ENCODE measurements at places on chromosomes 16 and 17. TPM values are rescaled to one million over a fixed set of nuclear protein-coding genes. Genes with fewer than 3 reads are reported as not detected.

DNA sequence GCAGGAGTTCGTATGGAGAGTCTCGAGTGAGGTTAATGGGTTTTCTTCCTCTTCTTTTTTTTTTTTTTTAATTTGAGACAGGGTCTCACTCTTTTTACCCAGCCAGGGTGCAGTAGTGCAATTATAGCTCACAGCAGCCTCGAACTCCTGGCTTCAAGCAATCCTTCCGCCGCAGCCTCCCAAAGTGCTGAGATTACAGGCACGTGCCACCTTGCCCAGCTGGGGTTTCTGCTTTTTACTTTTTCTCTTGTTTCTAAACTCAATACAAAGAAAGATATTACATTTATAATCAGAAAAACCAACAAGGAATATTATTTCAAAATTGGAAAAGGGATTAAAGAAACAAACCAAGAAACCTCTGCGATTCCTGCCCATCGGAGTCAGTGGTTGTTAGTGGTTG is 175.9 kb downstream of the SEC14L1 start:
- DNase-seq = no peak

- DNase-seq = no peak
Measured at GRCh38 chr17:9244066-9245052, 223.0 kb downstream of the NTN1 start.

DNA sequence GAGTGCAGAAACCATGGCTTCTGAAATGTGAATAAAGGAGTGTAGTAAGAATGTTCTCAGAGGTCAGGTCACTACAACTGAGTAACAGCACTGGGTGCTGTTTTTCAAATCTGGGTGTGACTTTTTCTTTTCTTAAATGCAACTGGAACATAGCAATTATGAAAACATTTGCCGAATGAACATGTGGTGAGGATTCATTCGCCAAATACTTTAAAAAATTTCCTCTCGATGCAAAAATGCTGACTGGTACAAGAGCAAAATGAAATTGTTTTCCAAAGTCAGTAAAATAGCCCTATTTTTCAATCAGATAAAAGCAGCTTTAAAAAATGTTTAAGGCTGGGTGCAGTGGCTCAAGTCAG is 18.6 kb downstream of the ZDHHC7 start:
- DNase-seq = no peak

DNA sequence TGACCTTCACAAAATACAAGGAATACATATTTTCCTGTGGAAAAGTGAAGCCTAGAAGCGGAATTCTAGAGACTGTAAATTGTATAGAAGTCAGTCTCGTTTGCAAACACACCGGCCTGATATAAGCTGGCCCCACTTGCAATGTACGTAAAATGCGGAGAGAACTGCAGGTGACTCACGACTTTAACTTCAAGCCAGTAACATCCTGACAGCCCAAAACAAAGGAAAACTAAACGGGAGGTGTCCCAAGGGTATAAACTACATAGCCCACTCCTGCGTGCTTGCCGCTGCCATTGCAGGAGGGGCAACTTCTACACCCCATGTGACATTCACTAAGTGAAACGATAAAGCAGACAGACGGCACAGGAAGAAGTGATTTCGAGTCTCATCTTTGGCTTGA is 101.6 kb downstream of the CYTH1 start:
- DNase-seq = no peak

DNA sequence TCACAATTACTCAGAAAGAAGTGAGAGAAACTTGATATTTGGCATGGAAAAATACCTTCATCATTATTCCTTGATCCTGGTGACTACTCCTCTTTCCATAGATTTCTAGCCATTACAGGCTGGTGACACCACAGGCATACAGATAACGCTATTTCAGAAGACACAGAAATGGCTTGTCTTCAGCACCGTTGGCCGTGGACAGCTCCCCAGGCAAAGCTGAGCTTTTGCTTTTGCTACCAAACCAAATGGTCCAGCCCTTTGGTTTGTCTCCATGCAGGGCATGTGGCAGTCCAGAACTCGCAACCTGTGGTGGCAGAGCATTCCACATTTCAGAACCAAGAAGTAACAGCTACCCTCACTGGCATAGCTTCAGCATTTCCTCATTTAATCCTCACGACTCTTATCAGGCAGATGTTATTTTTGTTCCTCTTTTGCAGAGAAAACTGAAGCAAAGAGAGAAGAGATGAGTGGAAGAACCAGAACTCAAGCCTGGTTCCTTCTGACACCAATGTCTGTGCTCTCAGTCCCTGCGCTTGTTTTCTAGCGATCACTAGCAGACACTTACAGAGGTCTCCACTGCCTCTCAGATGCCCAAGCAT is 55.5 kb downstream of the HS3ST4 start:
- DNase-seq = no peak

DNA sequence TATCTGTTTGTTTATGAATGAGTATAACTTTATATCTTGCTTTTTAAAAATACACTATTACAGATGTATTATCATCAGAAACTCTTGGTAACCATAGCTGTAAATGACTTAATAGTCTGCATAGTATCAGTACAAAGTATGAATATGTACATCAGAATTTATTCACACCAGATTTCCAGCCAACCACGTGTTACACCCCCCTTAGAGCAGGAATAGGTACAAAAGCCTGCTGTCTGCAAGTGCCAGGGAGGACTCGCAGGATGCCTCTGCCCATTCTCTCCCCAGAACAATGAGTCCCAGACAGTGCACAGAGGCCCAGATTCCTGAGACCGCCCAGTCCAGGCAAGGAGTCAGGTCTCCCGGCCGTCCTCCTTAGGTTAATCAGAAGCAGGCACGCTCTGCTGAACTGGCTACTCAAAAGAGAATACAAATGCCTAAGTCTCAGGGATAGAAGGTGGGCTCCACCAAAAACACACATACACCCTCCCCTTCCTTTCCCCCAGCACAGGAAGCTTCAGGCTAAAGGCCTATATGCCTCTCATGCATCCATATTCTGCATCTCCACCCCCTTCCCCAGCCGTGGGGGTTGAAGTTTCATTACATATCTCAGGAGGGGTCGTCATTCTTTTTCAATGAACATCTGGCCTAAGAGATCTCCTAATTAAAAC is 159.1 kb upstream of the CDH11 start:
- DNase-seq = no peak

- no peak for DNase-seq
Measured at GRCh38 chr16:8663192-8664089, 11.0 kb upstream of the ABAT start.

DNA sequence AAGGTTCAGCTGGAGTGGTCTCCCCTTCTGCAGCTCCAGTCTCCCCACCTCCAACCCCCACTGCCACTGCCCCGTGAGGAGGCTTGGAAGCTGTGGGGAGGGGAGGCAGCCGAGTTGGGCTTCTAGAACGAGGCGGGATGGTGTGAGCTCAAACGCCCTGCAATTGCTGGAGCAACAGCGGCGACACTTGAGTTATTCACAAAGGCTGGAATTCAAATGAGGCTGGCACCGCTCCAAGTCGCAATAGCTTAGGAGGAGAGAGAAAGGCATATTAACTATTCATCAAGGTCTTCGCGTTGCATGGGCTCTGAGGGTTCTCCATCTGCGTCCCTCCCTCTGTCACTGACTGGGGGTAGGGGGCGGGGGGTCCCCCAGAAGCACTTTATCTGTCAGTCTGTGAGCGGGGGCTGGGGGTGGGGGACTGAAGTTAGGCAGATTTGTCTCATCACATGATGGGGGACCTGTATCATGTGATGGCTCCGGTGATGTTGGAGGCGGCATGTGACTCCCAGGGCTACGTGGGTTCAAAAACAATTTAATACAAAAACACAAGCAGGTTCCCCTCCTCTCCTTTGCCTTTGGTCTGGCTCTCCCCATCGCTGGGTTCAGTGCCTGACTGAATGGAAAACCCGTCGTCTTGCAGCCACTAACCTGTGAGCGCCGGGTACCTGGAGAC is 70.5 kb downstream of the RBBP6 start:
- peak; percentile 10 for DNase-seq

- no peak for DNase-seq
Measured at GRCh38 chr17:17886226-17886625, 49.4 kb upstream of the SREBF1 start.

GRCh38 chr16:27597361-27597760 is 47.4 kb downstream of the KATNIP start:
- DNase-seq = peak; percentile 10

- DNase-seq = no peak
Measured at GRCh38 chr16:12871784-12872183, 29.6 kb upstream of the SHISA9 start.

DNA sequence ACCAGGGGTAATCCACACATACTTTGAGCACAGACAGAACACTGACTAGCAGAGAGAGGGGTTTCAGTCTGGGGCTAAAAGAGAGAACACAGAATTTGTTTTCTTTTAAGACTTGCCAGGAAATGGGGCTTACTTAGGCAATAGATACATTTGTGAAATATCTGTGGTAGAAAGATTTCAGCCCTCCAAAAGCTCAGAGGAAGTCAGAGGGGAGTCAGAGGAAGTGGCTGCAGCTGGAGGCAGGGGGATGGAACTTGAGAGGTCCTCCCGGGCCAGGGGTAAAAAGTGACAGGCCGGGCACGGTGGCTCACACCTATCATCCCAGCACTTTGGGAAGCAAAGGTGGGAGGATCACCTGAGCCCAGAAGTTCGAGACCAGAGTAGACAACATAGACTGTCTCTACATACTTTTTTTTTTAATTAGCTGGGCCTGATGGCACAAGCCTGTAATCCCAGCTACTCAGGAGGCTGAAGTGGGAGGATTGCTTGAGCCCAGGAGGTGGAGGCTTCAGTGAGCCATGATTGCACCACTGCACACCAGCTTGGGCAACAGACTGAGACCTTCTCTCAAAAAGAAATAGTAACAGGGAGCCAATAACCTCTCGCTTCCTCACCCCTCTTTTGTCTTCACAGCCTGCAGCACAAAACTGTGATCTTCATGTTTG is 49.9 kb downstream of the NLRC5 start:
- DNase-seq = no peak

DNA sequence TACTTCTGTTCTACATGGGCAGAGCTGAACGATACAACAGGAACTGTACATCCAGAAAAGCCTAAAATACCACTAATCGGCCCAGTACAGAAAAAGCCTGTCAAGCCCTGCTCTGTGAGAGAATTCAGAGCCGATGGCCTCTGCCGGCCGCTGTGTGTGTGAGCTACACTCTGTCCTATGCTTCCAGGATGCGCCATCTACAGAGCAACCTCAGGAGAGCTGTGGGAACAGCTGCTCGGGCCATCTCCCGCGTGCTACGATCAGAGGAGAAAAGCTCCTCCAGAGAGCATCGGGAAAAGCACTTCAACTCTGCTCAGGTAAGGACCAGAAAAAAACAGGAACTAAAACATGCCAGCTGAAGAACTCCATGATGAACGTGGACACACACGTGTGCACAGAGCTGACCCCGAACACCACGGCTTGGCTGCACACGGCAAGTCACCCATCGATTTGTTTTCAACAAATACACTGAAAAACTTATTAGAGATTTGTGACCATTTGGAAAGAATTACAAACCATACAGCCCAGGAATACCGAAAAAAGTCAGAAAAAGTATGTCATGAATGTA is 115.9 kb downstream of the ANKRD11 start:
- DNase-seq = no peak

DNA sequence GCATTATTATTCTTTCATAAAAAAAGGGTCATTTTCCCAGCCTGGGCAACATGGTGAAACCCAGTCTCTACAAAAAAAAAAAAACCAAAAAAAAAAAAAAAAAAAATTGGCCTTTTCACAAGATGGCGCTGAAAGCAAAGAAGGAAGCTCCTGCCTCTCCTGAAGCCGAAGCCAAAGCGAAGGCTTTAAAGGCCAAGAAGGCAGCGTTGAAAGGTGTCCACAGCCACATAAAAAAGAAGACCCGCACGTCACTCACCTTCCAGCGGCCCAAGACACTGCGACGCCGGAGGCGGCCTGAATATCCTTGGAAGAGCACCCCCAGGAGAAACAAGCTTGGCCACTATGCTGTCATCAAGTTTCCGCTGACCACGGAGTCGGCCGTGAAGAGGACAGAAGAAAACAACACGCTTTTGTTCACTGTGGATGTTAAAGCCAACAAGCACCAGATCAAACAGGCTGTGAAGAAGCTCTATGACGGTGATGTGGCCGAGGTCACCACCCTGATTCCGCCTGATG is 4.9 kb upstream of the PGAP6 start:
- no peak for DNase-seq

- DNase-seq = no peak
Measured at GRCh38 chr16:10892782-10893318, 15.8 kb downstream of the CIITA start.

GRCh38 chr16:10741844-10742243 is 1.8 kb upstream of the NUBP1 start:
- no peak for DNase-seq

DNA sequence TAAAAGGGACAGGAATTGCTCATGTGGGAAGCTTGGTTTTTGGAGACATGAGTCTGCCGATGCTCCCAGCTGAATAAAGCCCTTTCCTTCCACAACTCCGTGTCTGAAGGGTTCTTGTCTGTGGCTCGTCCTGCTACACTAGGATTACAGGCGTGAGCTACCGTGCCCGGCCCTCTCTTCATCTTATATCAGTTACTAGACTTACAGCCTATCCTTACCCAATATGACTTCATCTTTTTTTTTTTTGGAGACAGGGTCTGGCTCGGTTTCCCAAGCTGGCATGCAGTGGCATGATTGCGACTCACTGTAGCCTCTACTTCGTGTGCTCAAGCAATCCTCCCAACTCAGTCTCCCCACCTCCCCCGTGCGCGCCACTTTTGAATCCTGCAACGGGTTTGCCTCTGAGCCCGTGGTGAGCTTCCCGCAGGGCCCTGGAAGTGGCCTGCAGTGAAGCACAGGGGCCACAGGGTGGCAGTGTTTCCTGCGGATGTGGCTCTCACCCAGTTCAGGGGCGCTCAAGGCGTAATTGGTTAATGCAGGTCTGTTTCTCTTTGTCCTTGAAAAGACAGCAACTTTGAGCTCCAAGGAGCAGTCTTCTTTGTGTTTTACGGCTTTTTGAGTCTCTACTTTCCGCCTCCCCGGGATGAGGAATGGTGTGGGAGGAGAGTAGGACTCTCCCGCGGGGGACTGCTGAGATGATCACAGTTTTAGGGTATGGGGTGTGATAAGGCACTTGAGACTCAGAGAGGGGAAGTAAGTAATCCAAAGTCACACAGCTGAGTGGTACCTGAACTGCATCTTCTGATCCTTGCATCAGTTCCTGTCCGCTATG is 22.7 kb upstream of the GPRC5B start:
- DNase-seq = peak; percentile 57

The HOXB5 gene
- 0.36 TPM for total RNA-seq

DNA sequence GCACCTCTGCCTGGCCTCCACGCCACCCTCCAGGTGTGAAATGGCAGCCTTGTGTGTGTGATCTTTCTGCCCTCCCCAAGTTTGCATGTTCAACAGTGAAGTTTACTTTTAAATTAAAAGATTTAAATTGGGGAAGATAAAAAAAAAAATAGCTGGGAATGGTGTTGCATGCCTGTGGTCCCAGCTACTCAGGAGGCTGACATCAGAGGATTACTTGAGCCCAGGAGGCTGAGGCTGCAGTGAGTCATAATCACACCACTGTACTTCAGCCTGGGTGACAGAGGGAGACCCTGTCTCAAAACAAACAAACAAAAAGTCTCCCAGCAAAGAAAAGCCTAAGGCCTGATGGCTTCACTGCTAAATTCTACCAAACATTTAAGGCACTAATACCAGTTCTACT is 35.4 kb upstream of the RNF43 start:
- no peak for DNase-seq

The PRSS8 gene
- 29.9 TPM for total RNA-seq

- DNase-seq = no peak
Measured at GRCh38 chr17:32323046-32323445, 18.9 kb downstream of the C17orf75 start.
